ENCODE measurements at places on chromosomes 16 and 17.

DNA sequence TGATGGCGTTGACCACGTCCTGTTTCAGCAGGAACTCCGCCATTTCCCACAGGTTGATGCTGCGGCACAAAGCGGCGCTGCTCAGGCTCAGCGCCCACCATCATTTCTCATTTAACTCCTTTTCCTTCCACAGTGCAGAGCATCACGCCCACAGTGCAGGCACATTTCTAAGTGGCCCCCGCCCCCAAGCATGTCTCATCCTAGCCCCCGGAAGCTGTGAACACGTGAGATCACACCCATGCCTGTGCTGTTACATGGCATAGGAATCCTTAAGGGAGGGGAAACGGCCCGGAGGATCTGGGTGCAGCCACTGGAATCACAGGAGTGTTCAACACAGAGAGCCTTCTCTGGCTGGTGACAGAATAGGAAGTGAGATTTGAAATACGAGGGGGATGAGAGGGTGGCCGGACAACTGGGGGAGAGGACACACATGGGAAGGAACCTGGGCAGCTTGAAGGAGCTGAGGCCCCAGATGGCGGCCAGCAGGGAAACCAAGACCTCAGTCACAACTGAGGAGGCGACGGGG, 4.7 kb downstream of the NAGPA start:
- DNase-seq = no peak

- no peak for DNase-seq
Measured at GRCh38 chr17:82661717-82662683, 13.8 kb upstream of the WDR45B start.

DNA sequence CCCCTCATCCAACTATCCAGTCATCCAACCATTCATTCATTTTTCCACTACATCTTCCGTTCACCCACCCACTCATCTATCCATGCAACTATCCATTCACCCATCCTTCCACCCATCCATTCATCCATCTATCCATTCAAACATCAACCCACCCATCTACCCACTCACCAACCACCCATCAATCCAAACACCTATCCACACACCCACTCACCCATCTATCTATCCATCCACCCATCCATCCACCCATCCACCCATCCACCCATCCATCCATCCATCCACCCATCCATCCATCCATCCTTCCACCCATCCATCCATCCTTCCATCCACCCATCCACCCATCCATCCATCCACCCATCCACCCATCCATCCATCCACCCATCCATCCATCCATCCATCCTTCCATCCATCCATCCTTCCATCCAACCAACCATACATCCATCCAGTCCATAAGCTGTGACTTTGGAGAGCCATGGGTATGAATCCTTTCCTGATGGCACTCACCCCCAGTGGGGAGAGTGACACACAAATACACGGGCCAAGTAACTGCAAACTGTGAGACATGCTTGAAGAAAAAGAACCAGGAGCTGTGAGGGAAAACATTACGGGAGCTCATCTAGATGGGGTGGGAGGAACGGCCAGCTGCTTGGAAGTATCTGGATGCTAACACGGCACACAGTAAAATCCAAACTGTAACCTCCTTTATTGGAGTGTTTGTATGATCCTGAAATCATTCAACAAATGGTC, 100.0 kb upstream of the TNRC6C start:
- DNase-seq = no peak

DNA sequence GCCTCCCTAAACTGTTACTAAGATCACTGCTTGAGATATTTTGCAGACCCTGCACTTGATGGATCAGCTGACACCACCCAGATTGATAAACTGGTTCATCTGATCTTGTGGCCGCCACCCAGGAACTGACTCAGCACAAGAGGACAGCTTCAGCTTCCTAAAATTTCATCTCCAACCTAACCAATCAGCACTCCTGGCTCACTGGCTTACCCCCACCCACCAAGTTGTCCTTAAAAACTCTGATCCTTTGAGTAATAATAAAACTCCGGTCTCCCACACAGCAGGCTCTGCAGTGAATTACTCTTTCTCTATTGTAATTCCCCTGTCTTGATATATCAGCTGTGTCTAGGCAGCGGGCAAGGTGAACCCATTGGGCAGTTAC, 174.8 kb downstream of the UTP18 start:
- no peak for DNase-seq

- no peak for DNase-seq
Measured at GRCh38 chr17:50661795-50662391, 27.2 kb downstream of the ABCC3 start.

DNA sequence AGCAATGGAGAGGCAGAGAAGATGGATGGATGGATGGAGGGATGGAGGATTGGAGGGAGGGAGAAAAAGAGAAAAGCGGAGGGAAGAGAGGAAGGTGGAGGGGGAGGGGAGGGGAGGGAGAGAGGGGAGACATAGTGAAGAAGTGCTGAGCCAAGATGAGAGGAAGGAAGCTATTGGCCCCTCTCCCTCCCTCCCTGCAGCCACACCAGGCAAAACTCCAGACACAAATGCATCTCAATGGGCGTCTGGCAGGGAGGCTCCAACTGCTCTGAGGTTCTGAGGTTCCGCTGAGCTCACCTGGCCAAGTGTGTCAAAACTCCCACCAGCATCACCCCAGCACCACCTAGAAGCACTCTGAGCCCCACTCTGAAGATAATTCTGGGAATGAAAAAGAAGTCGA, 26.9 kb upstream of the PHB1 start:
- DNase-seq = no peak

DNA sequence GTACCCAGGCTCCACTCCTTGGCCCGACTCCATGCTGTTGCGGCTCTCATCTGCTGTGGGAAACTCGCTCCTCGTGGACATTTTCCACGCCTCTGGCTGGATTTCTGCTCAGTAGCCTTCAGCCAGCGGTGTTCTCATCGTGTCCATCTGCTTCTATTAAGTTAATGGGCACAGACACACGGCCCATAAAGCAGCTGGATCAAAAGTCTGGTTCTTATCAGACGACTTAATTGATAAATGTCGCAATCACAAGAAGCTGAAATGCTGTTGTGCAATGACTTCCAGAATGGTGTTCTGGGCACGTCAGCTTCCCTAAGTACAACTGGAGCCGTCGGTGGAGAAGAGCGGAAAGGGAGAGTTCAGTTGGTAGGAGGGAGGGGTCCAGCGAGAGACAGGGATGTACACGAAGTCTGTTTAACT, 211.7 kb upstream of the CHMP6 start:
- DNase-seq = no peak

DNA sequence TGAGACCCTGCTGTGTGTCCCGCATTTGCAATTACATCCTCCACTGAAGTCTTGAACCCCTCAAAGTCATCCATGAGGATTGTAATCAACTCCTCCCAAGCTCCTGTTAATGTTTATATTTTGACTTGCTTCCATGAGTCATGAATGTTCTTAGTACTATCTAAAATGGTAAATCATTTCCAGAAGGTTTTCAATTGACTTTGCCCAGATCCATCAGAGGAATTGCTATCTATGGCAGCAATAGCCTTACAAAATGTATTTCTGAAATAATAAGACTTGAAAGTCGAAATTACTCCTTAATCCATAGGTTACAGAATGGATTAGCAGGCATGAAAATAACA, 2.5 kb upstream of the C16orf87 start:
- DNase-seq = no peak

DNA sequence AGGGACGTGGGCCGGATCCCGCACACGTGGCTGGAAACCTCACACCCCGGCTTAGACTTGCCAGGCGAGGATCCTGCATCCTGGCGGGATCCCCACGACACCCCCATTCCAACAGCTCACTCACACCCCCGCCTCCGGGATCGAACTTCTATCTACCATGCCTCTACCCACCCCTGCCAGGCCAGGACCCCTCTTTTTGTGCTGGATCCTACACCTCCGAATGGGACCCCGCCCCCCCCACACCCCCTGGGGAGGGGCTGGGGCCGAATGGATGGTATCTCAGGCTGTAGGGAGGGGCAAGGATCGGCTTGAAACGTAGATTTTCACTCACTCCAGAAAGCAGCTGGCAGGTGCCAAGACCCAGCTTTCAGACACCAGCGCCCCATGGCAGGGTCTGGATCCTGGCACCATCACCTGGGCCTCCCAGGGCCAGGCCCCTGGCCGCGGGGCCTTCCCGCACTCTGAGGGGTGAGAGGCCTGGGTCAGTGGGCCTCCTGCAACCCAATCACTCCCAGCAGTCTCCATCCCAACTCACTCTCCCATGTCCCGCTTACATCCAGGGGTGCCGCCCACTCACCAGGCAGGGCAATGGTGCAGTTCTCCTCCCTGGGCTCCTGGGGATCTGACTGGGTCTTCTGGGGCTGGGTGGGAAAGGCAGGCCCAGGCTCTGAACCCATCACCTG, 6.7 kb downstream of the PRSS36 start:
- no peak for DNase-seq

DNA sequence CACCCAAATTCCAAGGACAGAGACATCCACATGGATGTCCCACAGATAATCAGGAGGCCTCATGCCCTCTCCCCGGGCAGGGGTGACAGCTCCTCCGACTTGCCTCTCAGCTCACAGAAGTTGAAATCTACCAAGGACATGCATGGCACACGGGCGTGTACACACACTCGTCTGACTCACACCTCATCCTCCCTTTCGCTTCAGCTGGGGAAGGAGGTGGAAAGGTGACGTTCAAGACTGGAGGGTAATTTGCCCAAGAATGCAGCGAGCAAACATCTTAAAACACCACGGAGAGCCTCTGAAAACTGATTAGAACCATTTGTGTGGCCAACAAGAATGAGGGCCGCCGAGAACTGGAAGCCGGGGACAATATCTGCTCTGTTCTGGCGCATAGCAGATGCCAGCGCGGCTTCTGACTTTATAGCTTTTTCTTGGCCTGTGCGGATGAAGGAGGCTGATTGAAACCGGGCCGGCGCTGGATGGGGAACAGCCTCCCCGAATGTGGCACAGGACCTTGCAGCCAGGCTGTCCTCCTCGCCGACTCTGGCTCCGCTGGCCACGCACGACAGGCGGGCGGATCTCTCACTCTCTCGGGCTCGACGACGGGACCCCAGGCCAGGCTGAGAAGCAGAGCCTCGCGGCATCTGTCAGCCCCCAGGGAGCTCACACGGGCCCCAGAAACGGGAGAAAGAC, 100.9 kb downstream of the C16orf95 start:
- no peak for DNase-seq

GRCh38 chr17:2181897-2182448, 121.6 kb downstream of the SMG6 start:
- no peak for DNase-seq
